ENCODE measurements at places on chromosomes 6 and 20. TPM values are rescaled to one million over a fixed set of nuclear protein-coding genes. Genes with fewer than 3 reads are reported as not detected.

The SASH1 gene
- total RNA-seq = not detected

The DEFB116 gene
- not detected for total RNA-seq

The ECT2L gene
- not detected for total RNA-seq

The OR2J2 gene
- not detected for total RNA-seq

The WFDC5 gene
- total RNA-seq = not detected

The VIP gene
- total RNA-seq = not detected

The RSPO3 gene
- total RNA-seq = not detected

- DNase-seq = no peak
- H3K36me3 ChIP-seq = no peaks in the 10 kb centered on the region
- no peak overlapping the region for H3K27ac ChIP-seq
- H3K4me1 ChIP-seq = no peaks in the 10 kb centered on the region
- no peak overlapping the region for H3K4me3 ChIP-seq
- no peaks in the 10 kb centered on the region for H3K27me3 ChIP-seq
These were observed 79.0 kb downstream of the IMPG1 start for GRCh38 chr6:75993236-75994162.

- H3K27ac ChIP-seq = no peak overlapping the region
- no peaks in the 10 kb centered on the region for H3K4me1 ChIP-seq
- H3K27me3 ChIP-seq = no peaks in the 10 kb centered on the region
- DNase-seq = no peak
These were observed 475.2 kb downstream of the PTPRT start for GRCh38 chr20:42714298-42715141.

- no peaks in the 10 kb centered on the region for H3K36me3 ChIP-seq
- H3K4me3 ChIP-seq = no peak overlapping the region
- no peak for DNase-seq
- H3K4me1 ChIP-seq = peaks cover 41% of the 10 kb centered on the region
- H3K27me3 ChIP-seq = no peaks in the 10 kb centered on the region
- no peak overlapping the region for H3K27ac ChIP-seq
These were observed 25.3 kb upstream of the CCDC167 start for GRCh38 chr6:37524970-37525318.

GRCh38 chr20:63703471-63703975 lies 4.3 kb downstream of the ARFRP1 start:
- H3K27ac ChIP-seq = no peak overlapping the region
- H3K4me1 ChIP-seq = peaks cover 35% of the 10 kb centered on the region
- peaks cover 11% of the 10 kb centered on the region for H3K36me3 ChIP-seq
- DNase-seq = no peak
- H3K4me3 ChIP-seq = no peak overlapping the region

DNA sequence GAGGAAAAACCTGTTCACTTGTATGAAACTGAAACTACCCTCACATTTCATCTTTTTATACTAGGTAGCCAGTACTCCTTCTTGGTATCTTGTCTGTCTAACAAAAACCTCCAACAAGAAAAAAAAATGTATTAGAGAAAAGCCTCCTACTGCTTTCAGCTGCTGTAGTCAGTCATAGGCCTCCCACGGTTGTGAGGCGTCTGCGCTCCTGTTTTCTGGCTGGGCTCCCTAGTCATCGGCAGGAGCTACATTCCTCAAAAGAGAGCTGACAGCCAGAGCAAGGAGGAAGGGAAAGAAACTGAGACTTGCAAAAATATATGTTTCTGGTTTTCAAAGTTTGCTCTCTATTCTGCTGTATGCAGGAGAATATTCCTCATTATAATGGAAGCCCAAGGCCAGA lies 517.0 kb downstream of the LMBRD1 start:
- H3K4me3 ChIP-seq = no peak overlapping the region
- no peak overlapping the region for H3K27ac ChIP-seq
- no peaks in the 10 kb centered on the region for H3K4me1 ChIP-seq
- H3K36me3 ChIP-seq = no peaks in the 10 kb centered on the region
- no peaks in the 10 kb centered on the region for H3K27me3 ChIP-seq

GRCh38 chr6:1399085-1399780 lies 9.9 kb downstream of the FOXF2 start:
- H3K4me1 ChIP-seq = peaks cover 7% of the 10 kb centered on the region
- peaks cover 40% of the 10 kb centered on the region for H3K27me3 ChIP-seq
- H3K4me3 ChIP-seq = no peak overlapping the region
- no peak overlapping the region for H3K27ac ChIP-seq
- no peaks in the 10 kb centered on the region for H3K36me3 ChIP-seq
- no peak for DNase-seq

DNA sequence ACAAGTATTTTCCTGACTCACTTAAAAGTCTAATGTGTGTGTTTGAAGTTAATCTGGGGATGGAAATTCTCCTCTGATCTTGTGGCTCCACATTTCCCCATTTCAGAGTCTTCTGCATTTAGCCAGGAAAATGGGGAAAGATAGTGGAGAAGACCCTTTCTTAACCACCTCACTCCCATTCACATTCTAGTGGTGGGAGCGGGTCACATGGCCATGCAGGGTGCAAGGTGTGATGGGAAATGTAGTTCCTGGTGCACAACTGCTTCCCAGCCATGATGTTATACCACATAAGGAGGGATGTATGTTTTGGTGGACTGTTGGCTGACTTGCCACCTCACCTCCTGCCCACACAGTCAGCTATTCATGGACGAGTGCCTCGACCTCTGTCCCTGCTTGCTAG lies 61.8 kb downstream of the BANF2 start:
- no peaks in the 10 kb centered on the region for H3K36me3 ChIP-seq
- H3K4me3 ChIP-seq = no peak overlapping the region
- H3K27ac ChIP-seq = no peak overlapping the region
- no peaks in the 10 kb centered on the region for H3K4me1 ChIP-seq
- peaks cover 4% of the 10 kb centered on the region for H3K27me3 ChIP-seq

DNA sequence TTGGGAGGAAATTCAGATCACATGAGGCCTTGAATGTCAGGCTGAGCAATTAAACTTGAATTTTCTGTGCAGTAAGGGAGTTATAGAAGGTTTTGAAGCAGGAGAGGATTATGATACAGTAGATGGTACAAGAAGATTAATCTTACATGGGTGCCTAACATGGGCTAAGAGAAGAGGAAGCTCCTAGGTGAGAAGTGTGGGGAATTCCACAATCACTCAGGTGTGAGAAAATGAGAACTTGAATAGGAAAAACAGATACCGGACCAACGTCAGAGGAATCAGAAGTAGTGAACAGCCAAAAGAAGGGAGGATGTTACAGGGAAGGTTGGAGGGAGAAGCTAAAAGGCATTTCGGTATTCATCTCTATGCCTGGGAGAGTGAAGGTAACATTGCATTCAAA lies 250.7 kb upstream of the SLC35B3 start:
- DNase-seq = no peak
- H3K4me3 ChIP-seq = no peak overlapping the region
- H3K27ac ChIP-seq = no peak overlapping the region
- H3K27me3 ChIP-seq = no peaks in the 10 kb centered on the region
- no peaks in the 10 kb centered on the region for H3K36me3 ChIP-seq
- H3K4me1 ChIP-seq = no peaks in the 10 kb centered on the region

GRCh38 chr6:138882369-138883017 lies 86.6 kb downstream of the ECT2L start:
- H3K4me3 ChIP-seq = no peak overlapping the region
- DNase-seq = peak; percentile 6
- H3K36me3 ChIP-seq = peaks cover 1% of the 10 kb centered on the region
- no peaks in the 10 kb centered on the region for H3K27me3 ChIP-seq
- H3K27ac ChIP-seq = no peak overlapping the region

GRCh38 chr20:41100001-41100480 lies 37.3 kb upstream of the PLCG1 start:
- peaks cover 51% of the 10 kb centered on the region for H3K36me3 ChIP-seq
- no peaks in the 10 kb centered on the region for H3K27me3 ChIP-seq
- H3K27ac ChIP-seq = no peak overlapping the region
- peaks cover 5% of the 10 kb centered on the region for H3K4me1 ChIP-seq

DNA sequence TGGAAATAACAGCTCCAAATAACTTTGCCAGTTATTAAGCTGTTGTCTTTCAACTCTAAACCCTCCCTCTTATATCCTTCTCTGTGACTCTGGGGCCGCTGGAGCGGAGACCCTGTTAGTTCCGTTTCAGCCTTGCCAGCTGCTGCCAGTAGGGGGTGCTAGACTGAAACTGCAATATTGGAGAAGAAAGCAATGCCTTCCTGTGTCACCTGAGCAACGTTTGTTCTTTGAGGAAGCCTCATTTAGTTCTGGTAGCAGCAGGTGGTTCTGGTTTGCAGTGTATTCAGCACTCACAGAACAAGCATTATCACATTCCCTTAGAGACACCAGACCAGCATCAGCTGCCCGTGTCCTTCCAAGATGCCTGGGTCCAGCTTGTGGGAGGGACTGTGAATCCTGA lies 22.9 kb upstream of the JAG1 start:
- H3K27ac ChIP-seq = no peak overlapping the region
- DNase-seq = peak; percentile 19

DNA sequence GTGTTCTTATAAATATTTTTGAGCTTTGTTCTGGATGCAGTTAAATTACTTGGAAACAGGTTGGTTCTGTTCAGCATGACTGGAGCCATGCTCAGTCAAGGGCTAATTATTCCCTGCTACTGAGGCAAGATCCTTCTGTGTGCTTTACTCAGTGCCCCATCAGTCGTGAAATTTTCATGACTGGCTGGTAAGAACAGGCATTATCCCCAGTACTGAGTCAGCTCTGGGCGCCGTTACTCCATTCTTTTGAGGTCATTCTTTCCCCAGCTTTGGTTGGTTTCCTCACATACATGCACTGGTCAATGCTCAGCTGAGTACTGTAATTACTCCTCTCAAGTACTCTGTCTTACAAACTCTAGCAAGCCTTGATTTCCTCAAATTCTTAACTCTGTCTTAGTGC lies 71.3 kb downstream of the CDKAL1 start:
- H3K36me3 ChIP-seq = peaks cover 30% of the 10 kb centered on the region
- no peak overlapping the region for H3K27ac ChIP-seq
- no peaks in the 10 kb centered on the region for H3K27me3 ChIP-seq

GRCh38 chr6:123022975-123023374 lies 26.9 kb downstream of the CLVS2 start:
- no peaks in the 10 kb centered on the region for H3K36me3 ChIP-seq
- no peak for DNase-seq
- H3K27me3 ChIP-seq = no peaks in the 10 kb centered on the region
- H3K27ac ChIP-seq = no peak overlapping the region
- no peaks in the 10 kb centered on the region for H3K4me1 ChIP-seq
- no peak overlapping the region for H3K4me3 ChIP-seq

Measured in activated naive CD4-positive, alpha-beta T cell treated with anti-CD3 and anti-CD28 coated beads for 36 hours (primary cell).